ENCODE measurements at places on chromosomes 6 and 20. TPM values are rescaled to one million over a fixed set of nuclear protein-coding genes. Genes with fewer than 3 reads are reported as not detected.
A peak's percentile ranks its signal among the peaks of the same experiment; 100 is the strongest.

Gene FERMT1
- polyA plus RNA-seq = 0.42 TPM

Gene RPS6KA2
- 24.8 TPM for polyA plus RNA-seq

Gene LRFN2
- polyA plus RNA-seq = 0.16 TPM

Gene TNFRSF6B
- 0.55 TPM for polyA plus RNA-seq

Gene SOBP
- 16.4 TPM for polyA plus RNA-seq

Gene EBF4
- polyA plus RNA-seq = 4.0 TPM

Gene LCA5
- 4.9 TPM for polyA plus RNA-seq

Gene CST5
- not detected for polyA plus RNA-seq

Gene BEND3
- 3.8 TPM for polyA plus RNA-seq

Gene TCP1
- polyA plus RNA-seq = 218 TPM

Gene DPPA5
- polyA plus RNA-seq = not detected

Gene ANGPT4
- 0.12 TPM for polyA plus RNA-seq

Gene TSHZ2
- 21.4 TPM for polyA plus RNA-seq

Gene GSTA2
- not detected for polyA plus RNA-seq

DNA sequence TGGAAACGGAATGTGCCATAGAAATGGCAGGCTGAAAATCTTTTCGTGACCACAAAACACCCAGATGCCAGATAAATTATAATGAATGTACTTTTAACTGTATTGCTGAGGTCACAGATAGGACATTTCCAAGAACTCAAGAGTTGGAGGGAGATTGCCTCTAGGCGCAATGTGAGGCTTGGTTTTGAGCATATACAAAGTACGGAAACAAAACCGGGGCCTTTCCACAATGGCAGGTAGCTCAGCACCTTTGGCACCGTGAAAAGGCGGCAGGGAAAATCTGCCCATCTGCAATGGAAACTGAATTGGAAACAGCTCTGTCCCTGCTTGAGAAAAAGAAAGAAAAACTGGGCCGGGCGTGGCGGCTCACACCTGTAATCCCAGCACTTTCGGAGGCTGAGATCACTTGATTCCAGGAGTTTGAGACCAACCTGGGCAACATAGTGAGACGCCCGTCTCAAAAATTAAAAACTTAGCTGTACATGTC lies 10.5 kb upstream of the C20orf144 start:
- DNase-seq = no peak

- DNase-seq = no peak
Observed at GRCh38 chr6:46862381-46862780, 59.4 kb downstream of the ADGRF5 start.

GRCh38 chr6:158703111-158703836 lies 53.4 kb downstream of the SYTL3 start:
- peak; percentile 86 for DNase-seq

DNA sequence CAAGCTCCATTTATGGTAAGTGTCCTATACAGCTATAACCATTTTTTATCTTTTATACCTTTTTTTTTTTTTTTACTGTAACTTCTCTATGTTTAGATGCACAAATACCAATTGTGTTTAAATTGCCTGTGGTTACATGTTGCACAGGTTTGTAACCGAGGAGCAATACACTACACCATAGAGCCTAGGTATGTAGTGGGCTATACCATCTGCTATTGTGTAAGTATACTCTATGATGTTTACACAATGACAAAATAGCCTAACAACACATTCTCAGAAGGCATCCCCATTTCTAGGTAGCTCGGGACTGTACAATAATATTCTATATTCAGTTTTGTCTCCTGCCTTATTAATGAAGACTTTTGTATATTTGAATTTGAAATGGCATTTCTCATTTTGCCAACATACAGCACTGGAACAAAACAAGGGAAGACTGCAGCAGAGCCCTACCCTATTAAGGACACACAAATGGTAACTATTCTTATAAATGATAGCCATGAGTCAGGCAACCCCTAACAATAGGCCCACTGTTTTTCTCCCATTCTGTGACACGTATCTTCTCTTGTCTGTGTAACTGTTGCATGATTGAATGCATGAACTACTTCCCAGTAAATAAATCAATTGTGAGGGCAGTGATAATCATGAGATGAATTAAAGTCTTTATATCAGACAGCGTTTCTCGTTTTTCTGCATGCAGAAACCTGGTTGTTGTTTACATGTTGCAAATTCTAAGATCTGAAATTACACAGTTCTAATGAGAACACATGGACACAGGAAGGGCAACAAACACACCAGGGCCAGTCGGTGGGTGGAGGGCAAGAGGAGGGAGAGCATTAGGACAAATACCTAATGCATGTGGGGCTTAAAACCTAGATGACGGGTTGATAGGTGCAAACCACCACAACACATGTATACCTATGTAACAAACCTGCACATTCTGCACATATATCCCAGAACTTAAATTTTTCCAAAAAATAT lies 173.9 kb downstream of the EPM2A start:
- DNase-seq = no peak

GRCh38 chr6:33250731-33251130 lies 20.9 kb downstream of the VPS52 start:
- DNase-seq = no peak

DNA sequence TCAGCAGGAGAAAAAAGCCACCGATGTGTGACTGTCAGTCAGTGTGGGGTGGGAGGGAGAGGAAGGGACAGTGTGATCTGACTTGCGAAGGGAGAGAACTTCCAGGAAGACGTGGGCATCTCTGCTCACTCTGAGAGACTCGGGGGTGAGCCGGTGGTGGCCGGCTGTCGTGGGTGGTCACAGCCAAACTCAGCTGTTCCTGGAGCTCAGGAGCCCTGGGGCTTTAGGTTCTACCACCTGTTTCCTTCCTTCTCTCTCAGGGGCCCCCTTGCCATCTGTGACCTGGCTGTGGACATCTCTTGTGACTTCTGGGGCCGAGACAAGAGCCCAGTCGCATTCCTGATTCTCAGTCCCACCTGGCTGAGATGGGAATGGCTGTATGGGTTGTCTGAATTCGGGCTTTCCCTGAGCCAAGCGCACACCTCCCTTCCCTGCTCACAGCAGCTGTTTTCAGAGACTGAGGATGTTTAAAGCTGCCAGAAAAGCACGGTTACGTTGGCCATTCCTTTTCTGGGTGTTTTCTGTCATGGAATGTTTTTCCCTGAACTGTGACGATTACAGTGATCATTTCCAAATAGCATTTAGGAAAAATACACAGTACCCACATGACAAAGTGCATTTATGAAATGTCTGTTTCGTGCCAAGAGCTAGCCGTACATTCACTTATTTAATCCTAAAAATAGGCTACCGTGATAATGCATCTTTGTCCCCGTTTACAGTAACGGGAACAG lies 36.5 kb downstream of the SYNJ2 start:
- peak; percentile 90 for DNase-seq

- peak; percentile 55 for DNase-seq
Observed at GRCh38 chr6:75409286-75409685, 84.3 kb downstream of the FILIP1 start.

DNA sequence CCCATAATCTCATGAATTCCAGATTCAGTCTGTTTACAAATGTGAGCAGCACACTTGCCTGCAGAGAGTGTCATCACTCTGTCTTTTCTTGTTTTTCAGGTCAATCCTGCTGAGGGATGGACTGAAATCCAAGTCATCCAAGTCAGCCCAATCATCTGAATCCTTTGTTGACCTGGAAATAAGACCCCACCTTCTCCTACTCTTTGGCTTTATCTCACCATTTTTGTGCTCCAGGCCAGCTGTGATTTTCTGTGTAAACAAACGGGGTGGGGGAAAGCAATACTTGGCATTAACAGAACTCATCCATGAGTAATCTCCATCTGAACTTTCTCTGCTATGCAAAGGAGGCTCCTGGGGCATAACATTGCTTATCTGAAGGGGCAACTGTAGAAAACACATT lies 16.9 kb upstream of the GSTA4 start:
- peak; percentile 25 for DNase-seq

- DNase-seq = peak; percentile 81
Observed at GRCh38 chr20:63740070-63740626, 572 bp downstream of the SLC2A4RG start.

- DNase-seq = peak; percentile 56
Observed at GRCh38 chr6:72976484-72976883, 248.8 kb downstream of the KHDC1L start.

GRCh38 chr6:143026696-143027449 lies 33.8 kb upstream of the AIG1 start:
- DNase-seq = peak; percentile 93

GRCh38 chr6:113208726-113209125 lies 648.4 kb upstream of the MARCKS start:
- DNase-seq = no peak

DNA sequence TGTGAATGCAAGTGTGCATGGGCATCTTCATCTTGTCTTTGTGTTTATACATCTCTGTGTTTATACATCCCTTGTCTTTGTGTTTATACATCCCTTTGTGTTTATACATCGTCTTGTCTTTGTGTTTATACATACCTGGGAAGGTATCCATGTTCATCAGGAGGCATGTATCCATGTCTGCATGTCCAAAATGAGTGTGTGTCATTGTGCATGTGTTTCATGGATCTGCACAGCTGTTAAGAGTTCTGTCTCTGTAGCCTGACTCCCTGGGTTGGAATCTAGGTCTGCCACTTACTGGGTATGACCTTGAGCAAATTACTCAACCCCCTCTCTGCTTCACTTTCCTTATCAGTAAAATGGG lies 50.1 kb upstream of the SIRPA start:
- DNase-seq = no peak

GRCh38 chr6:66961191-66961590 lies 1254.2 kb upstream of the EYS start:
- DNase-seq = no peak

GRCh38 chr6:150865043-150865405 lies 478 bp upstream of the MTHFD1L start:
- DNase-seq = no peak

- no peak for DNase-seq
Observed at GRCh38 chr6:16279243-16279642, 40.9 kb downstream of the GMPR start.

Measured in muscle of leg (tissue), 16 donors.